ENCODE measurements at places on chromosomes 13 and 19. TPM values are rescaled to one million over a fixed set of nuclear protein-coding genes. Genes with fewer than 3 reads are reported as not detected.

SLC8A2 gene
- polyA plus RNA-seq: not detected

PCID2 gene
- 80.4 TPM for polyA plus RNA-seq

NLRP7 gene
- polyA plus RNA-seq: not detected

C19orf33 gene
- 10.6 TPM for polyA plus RNA-seq

SUPT5H gene
- polyA plus RNA-seq: 158 TPM

KCTD4 gene
- polyA plus RNA-seq: 0.12 TPM

NAPSA gene
- polyA plus RNA-seq: 9.7 TPM

CRB3 gene
- polyA plus RNA-seq: 35.9 TPM

GJA3 gene
- 11.5 TPM for polyA plus RNA-seq

CEACAM20 gene
- polyA plus RNA-seq: not detected

IL27RA gene
- 6.5 TPM for polyA plus RNA-seq

ADGRE1 gene
- 0.16 TPM for polyA plus RNA-seq

CAMSAP3 gene
- polyA plus RNA-seq: 28.6 TPM
